ENCODE measurements at places on chromosomes 2 and 18.

GRCh38 chr2:45748239-45748638 lies 96.8 kb downstream of the PRKCE start:
- no peak overlapping the region for H3K4me3 ChIP-seq
- no peak overlapping the region for H3K27ac ChIP-seq
- H3K36me3 ChIP-seq, result peaks cover 2% of the 10 kb centered on the region
- H3K4me1 ChIP-seq, result peaks cover 12% of the 10 kb centered on the region

- no peak for DNase-seq
- no peaks in the 10 kb centered on the region for H3K36me3 ChIP-seq
- peaks cover 3% of the 10 kb centered on the region for H3K27me3 ChIP-seq
- no peaks in the 10 kb centered on the region for H3K4me1 ChIP-seq
Measured at GRCh38 chr2:53640466-53640865, 127.1 kb upstream of the CHAC2 start.

GRCh38 chr2:42296226-42296625 lies 64.8 kb downstream of the COX7A2L start:
- DNase-seq, result no peak
- peaks cover 9% of the 10 kb centered on the region for H3K36me3 ChIP-seq
- no peaks in the 10 kb centered on the region for H3K27me3 ChIP-seq
- peaks cover 25% of the 10 kb centered on the region for H3K4me1 ChIP-seq

DNA sequence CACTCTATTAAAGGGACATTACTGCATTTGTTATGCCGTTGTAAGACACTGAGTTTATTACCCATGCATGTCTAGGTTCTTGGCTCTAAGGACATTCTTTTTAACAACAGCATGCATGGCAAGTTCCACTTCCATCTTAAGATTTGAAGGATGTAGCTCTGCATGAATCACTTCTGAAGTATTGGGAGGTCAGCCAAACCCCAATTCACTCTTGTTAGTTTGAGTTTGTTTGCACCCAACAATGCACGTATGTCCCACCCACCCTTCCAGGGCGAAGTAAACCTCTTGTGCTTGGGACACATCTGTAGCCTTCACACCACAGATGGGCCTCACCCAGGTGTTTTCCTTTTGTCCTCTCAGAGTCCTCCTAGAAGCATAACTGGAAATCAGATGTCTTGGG lies 5.6 kb upstream of the LAMA3 start:
- H3K36me3 ChIP-seq, result no peaks in the 10 kb centered on the region
- peaks cover 28% of the 10 kb centered on the region for H3K27me3 ChIP-seq
- H3K4me1 ChIP-seq, result no peaks in the 10 kb centered on the region
- no peak overlapping the region for H3K27ac ChIP-seq

- H3K27me3 ChIP-seq, result peaks cover 30% of the 10 kb centered on the region
- H3K4me1 ChIP-seq, result no peaks in the 10 kb centered on the region
- no peaks in the 10 kb centered on the region for H3K36me3 ChIP-seq
- no peak overlapping the region for H3K27ac ChIP-seq
- DNase-seq, result no peak
- H3K4me3 ChIP-seq, result no peak overlapping the region
Measured at GRCh38 chr2:129336276-129336675, 643.2 kb upstream of the RAB6C start.

DNA sequence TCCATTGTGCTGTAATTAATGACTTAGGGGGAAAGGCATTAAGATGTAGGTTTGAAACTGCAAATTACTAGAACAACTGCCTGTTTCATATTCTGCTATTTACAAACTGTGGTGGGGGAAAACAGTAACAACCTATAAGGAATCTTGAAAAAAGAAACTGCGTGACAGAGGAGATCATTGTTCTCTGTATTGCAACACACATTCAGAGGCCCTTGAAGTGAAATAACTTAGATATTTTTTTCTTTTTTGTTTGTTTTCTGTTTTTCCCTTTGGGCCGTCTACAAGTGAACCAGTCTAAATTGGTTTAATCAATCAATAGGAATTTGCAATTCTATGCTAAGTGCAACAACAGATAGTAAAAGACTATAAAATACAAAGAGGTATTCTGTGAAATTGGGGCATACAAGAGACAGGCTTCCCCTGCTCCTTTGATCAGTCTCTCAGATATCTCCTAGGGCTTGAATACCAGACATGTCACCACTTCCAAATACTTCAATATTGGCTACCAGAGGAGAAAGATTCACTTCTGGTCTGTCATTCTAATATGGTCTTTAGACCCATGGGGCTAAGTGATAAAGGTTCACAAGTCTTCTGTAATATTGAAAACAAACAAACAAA lies 2055.1 kb upstream of the CELF4 start:
- H3K4me3 ChIP-seq, result no peak overlapping the region
- no peaks in the 10 kb centered on the region for H3K36me3 ChIP-seq
- no peaks in the 10 kb centered on the region for H3K4me1 ChIP-seq

GRCh38 chr2:223937535-223937934 lies 7.6 kb downstream of the WDFY1 start:
- DNase-seq, result no peak
- H3K4me1 ChIP-seq, result peaks cover 51% of the 10 kb centered on the region
- no peak overlapping the region for H3K4me3 ChIP-seq
- H3K27ac ChIP-seq, result no peak overlapping the region

DNA sequence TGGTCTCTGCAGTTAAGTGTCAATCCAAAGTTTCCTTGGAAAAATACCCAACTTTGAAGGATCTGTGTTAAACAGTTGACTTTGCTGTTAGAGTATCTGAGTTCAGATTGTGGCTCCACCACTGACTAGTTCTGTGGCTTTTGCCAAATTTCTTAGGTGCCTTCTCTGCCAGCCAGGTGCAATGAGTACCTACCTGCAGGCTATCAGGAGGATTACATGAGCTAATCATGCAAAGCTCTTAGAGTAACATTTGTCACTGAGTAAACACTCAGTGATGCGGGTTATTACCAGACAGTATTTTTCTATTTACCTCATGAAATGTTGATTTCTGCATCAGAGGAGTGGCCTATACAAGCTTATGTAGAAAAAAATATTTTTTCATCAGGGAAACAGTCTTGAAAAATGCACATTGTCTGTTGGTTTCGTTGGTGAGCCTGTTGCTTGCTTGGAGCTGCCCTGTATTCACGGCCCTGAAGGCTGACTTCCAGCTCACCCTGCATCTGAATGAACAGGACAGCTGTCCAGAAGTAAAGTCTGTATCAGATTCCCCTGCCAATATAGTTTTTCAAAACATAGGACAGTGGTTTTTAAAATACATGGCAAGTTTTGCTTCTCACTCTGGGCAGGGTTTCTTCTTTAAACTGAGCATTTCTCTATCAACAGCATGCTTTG lies 235.1 kb downstream of the CDCA7 start:
- H3K4me3 ChIP-seq, result no peak overlapping the region
- no peak for DNase-seq
- H3K27ac ChIP-seq, result no peak overlapping the region

- peaks cover 4% of the 10 kb centered on the region for H3K4me1 ChIP-seq
- DNase-seq, result peak; percentile 65
- no peaks in the 10 kb centered on the region for H3K36me3 ChIP-seq
- no peak overlapping the region for H3K27ac ChIP-seq
- peaks cover 63% of the 10 kb centered on the region for H3K27me3 ChIP-seq
- H3K4me3 ChIP-seq, result no peak overlapping the region
Measured at GRCh38 chr2:173402405-173402974, 47.8 kb downstream of the CDCA7 start.

DNA sequence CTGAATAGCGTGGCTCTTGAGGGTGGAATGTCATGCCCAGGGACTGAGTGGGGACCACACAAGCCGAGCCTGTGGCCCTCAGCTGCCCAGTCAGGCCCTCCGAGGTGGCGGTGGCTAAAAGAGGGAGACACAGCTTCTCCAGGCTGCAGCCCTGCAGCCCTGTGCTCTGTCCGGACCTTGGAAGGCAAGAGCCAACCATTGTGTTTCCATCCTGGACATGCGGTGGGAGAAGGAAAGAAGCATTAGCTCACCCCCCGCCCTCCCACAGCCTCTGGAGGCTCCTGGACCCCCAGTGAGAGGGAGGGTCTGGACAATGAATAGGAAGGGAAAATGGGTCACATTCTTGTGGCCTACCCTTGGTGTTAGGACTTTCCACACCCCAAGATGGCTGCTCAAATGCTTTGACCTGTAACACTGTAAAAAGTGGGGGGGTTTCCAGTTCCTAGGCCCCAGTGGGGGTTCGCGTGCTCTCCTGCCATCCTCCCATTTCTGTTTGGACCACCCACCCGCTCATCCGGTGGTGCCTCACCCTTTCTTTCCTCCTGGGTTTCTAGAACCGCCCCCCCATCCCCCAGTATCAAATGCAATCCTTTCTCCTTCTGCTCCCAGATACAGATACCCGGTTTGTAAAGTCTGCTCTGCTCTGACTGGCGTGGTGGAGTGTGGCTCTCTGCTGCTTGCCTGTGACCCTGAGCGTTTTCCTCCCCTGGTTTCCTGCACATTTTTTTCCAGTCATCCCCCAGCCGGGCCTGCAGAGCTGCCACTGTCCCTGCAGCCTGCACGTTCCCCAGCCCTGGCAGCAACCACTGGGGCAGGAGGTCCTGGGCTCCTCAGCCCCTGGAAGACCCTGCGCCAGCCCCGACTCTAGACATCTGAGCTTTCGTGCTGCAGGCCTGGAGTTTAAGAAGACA lies 36.3 kb upstream of the SMAD7 start:
- H3K27me3 ChIP-seq, result no peaks in the 10 kb centered on the region
- DNase-seq, result no peak
- peaks cover 9% of the 10 kb centered on the region for H3K4me1 ChIP-seq
- H3K4me3 ChIP-seq, result no peak overlapping the region
- no peak overlapping the region for H3K27ac ChIP-seq

- H3K27ac ChIP-seq, result no peak overlapping the region
- no peak for DNase-seq
- no peaks in the 10 kb centered on the region for H3K27me3 ChIP-seq
Measured at GRCh38 chr2:171238946-171239345, 78.3 kb upstream of the TLK1 start.

All from naive thymus-derived CD8-positive, alpha-beta T cell (primary cell).